ENCODE measurements at places on chromosomes 16 and 17. TPM values are rescaled to one million over a fixed set of nuclear protein-coding genes. Genes with fewer than 3 reads are reported as not detected.
A peak's percentile ranks its signal among the peaks of the same experiment; 100 is the strongest.

DNA sequence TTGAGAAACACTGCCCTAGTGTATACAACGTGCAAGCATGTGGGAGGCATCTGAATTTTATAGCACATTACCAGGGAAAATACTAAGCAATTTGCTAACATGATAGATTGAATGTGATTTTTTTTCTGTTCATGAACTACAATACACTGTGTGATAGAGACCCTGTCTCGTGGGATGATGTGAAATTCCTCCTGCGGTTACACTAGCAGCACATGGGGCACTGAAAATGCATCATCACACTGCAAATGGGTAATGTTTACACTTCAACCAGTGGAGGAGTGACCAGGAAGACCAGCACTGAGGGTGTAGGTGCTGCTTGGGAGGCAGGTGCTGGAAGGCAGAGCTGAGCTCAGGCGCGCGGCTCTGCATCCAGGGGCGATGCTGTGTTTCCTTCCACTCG lies 28.8 kb downstream of the ORC6 start:
- DNase-seq, result no peak

DNA sequence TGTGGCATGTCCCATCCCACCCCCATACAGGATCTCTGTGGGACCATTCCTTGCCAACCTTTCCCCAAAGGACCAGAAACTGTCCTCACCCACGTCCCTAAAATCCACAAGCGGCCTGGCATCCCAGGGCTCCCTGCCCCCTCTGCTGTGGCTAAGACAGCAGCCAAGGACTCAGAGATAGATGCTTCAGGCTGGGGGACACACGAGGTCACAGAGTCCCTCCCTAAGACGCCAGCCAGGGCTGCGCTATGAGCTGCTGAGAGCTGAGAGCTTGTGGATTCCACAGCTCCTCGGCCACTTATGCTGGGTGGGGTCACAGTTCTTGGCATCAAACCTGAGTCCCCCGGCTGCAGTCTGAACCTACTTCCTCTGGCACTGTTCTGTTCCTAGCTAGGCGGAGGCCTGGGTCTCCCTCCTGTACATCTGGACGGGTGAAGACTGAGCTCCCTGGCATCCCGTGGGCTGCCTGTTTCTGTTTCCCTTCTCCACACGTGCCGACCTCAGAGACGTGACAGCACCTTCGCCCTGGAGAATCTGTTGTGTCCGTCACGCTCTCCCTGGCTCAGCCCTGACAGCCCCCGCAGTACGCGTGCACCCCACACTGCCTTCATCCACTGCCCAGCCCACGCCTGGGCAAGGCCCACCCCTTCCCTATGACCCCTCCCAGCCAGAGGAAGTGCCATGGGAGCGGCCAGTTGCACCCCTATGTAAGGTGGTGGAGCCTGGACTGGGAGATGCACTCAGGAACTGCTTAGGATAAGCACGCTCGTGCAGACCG lies 61.2 kb downstream of the ENGASE start:
- no peak for DNase-seq

DNA sequence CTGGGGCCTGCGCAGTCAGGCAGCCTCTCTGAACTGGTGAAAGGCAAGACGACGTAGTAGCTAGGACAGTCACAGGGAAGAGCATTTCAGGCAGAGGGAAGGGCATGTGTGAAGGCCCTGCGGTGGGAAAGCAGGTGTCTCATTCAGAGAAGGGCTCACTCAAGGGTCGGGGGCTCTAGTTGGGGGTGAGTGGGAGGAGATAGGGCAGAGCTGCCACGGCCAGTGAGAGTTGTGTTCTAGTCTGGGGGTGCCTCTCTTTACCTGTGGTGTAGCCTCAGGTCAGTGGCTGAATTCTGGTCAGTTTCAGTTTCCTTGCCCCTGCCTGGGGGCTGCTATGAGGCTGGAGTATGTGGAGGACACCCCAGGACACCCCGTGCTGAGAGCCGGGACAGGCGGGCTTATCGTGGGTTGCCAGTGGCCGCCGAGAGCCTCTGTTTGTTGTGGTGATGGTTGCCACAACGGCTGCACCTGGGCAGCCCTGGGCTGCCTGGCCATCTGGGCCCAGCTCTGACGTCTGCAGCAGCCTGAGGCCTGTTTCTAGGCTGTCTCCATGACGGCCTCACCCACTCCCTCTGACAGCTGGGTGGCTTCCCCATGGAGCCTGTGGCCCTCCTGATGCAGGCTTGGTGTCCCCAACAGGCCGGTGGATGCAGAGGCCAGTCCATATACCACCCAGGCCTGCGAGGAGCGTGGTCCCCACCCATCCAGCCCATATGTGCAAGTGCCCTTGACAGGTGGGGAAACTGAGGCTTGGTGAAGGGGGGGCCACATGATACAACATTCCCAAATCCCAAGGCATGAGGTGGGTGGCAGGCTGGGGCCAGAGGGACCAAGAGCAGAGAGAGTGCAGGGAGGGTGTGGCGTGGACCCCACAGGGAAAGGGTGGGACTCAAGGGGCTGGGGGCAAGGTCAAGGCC lies 10.8 kb downstream of the MAP2K3 start:
- DNase-seq, result no peak

- peak; percentile 19 for DNase-seq
Measured at GRCh38 chr16:10971560-10971961, 27.2 kb downstream of the CLEC16A start.

DNA sequence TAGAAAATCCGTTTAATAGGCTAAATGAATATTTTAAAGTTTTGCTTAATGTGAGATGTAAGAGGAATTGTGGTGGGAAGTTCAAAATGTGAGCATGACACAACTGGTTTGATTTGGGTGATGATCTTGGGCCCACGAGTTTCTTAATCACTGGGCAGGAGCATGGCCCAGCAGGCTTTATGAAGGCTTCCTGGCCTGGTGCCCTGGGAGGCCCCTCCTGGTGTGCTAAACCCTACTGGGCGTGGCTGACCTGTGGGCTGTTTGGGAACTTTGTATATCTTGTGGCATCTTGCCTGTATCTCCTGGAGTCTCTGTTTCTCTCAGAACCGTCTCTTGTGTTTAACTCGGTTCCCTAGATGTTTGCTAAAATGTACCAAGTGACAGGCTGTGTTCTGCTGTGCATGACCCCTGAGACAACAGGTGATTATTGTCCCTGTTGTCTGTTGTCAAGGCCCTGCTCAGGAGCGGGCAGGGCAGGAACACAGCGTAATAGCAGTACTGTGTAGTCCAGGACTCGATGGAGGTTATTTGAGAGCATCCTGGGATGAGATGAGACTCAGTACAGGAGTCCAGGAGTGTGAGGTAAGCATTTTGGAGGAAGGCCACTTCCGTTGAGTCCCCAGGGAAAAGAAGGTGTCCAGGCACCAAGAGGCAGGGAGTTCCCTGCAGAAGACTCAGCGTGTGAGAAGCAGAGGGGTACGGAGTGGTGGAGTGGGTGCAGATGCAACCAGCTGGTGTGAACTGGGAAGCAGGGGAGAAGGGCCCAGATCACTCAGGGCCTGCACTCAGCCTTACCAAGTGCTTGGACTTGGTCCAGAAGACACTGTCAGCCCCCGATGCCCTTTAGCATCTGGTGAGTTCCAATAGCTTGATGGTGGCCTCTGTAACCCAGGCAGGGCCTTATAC lies 48.5 kb downstream of the B9D1 start:
- no peak for DNase-seq

GRCh38 chr17:17648762-17649161 lies 32.5 kb upstream of the RAI1 start:
- no peak for DNase-seq

NAGS gene
- total RNA-seq, result 2.4 TPM

EVPLL gene
- not detected for total RNA-seq

TP53TG3F gene
- total RNA-seq, result 0.32 TPM

Measured in T-cell (primary cell).